ENCODE measurements at places on chromosomes 12 and 14. TPM values are rescaled to one million over a fixed set of nuclear protein-coding genes. Genes with fewer than 3 reads are reported as not detected.
A peak's percentile ranks its signal among the peaks of the same experiment; 100 is the strongest.

GRCh38 chr12:76685246-76685678, 78.7 kb upstream of the ZDHHC17 start:
- H3K27ac ChIP-seq, result no peak overlapping the region
- no peaks in the 10 kb centered on the region for H3K4me1 ChIP-seq
- H3K27me3 ChIP-seq, result no peaks in the 10 kb centered on the region
- peak; percentile 22 for DNase-seq

DNA sequence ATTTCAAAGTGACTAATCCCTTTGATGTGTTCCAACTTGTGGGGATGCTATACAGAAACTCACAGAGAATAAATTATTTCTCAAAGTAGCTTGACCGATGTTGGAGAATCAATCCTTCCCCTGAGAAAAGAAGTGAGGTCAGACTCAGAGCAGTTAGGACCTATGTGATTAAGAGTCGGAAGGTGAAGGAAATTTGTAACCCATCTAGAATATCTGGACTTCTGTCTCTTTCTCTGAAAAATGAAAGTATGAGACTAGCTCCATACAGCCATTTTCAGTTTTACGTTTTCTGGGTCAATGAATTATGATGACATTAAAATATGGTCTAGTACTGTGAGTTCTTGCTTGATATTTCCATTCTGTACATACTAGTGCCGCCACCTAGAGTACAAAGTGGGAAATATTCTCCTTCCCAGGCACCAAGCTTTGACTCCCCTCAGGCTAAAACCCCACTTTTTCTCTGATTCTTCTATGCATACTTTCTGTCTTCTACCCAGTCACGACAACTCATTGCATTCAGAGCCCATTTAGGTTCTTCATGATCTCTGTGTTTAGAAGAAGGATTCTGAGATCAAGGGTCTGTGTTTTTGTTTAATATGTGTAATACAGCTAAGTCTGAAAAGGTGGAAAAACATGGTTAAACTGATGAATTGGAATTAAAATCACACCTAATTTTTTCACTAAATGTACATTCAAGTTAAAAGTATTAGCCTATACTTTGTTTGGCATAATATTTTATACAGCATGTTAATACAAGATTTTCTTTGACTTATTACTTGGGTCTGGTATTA, 6.9 kb upstream of the NTS start:
- no peak overlapping the region for H3K27ac ChIP-seq
- DNase-seq, result peak; percentile 5
- no peaks in the 10 kb centered on the region for H3K27me3 ChIP-seq
- no peaks in the 10 kb centered on the region for H3K4me1 ChIP-seq

GRCh38 chr14:98937712-98938505, 334.1 kb downstream of the BCL11B start:
- no peak for DNase-seq
- H3K27ac ChIP-seq, result no peak overlapping the region
- no peaks in the 10 kb centered on the region for H3K27me3 ChIP-seq
- no peaks in the 10 kb centered on the region for H3K36me3 ChIP-seq

GRCh38 chr14:76424359-76424758, 48.4 kb downstream of the ESRRB start:
- H3K36me3 ChIP-seq, result no peaks in the 10 kb centered on the region
- no peak overlapping the region for H3K4me3 ChIP-seq
- H3K4me1 ChIP-seq, result no peaks in the 10 kb centered on the region
- H3K27me3 ChIP-seq, result no peaks in the 10 kb centered on the region
- no peak for DNase-seq

Gene KLRK1
- 13.4 TPM for total RNA-seq

Gene KRT83
- total RNA-seq, result 0.33 TPM

Gene ACYP1
- 24.8 TPM for total RNA-seq

Measured in thymus (tissue), 14 donors.